ENCODE measurements at places on chromosomes 5 and 9. TPM values are rescaled to one million over a fixed set of nuclear protein-coding genes. Genes with fewer than 3 reads are reported as not detected.

The NR2F1 gene
- 16.4 TPM for total RNA-seq

The NUTM2F gene
- not detected for total RNA-seq

The SAXO1 gene
- not detected for total RNA-seq

The SPATA31D1 gene
- total RNA-seq = not detected

The MSX2 gene
- total RNA-seq = 3.8 TPM

The DRD1 gene
- total RNA-seq = not detected

The TRIM7 gene
- 16.1 TPM for total RNA-seq

The FOXD4L4 gene
- not detected for total RNA-seq

The SV2C gene
- total RNA-seq = under 0.01 TPM

The BHMT2 gene
- not detected for total RNA-seq

The ZNF658 gene
- 2.1 TPM for total RNA-seq

The ZFP37 gene
- total RNA-seq = 6.0 TPM

The LRRTM2 gene
- total RNA-seq = 0.12 TPM
